NCI-H446 treated with DMSO at 0.1 percent for 48 hours (cell line): ENCODE measurements at places on chromosomes 2 and 18.

DNA sequence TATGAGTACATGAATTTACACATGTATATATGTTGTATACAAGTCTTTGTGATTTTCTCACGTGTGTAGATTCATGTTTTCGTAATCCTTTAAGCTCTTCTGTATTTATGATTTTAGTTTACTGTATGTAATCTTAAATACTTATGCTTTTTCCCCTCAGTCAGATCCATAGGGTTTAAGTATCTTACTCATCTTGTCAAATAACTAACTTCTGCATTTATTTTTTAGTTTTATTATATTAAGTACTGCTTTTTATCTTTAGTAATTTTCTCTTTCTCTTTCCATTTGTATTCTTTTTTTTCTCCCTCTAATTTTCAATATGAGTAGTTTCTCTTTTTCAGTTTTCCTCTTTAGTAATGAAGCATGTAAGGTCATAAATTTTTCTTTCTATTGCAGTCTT is 179.4 kb downstream of the LCLAT1 start:
- no peak for DNase-seq

DNA sequence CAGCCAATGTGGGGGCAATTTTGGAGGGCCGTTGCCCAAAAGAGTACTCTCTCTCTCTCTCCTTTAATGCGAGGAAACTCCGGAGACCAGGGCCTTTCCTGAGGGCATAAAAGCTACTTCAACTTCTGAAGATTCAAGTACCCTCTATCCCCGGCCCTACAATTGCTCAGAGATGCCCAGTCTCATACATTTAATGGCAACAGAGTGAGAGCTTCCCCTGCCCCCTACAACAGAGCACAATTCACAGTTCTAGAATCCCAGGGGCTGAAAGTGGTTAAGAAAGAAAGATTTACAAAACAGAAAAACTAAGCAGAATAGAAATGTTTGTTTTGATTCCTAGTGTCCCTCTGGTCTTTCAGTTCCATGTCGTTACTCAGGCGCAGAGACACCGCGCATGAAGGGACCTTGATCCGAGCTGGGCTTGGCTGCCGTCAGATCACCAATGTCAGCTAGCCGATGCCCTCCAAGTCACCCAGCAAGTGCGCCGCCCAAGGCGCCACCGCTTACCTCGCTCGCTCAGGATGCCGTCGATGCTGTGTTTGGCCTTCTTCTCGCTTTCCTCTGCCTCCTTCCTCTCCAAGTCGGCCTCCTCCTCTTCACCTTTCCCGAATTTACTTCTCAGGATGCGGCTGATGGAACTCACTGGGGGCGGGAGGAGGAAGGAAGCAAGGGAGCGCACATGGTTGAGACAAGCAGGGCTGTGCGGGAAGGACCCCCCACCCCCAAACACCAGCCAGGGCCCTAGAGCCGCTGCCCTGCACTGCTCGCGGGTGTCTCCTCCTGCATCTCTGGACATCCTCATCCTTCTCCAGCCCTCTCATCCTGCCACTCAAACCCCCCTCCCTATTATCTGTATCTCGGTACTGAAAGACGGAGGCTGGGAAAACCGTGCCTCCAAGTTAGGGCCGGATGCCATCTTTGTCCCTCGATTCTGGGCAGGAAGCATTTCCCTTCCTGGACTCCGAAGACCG is 4.9 kb downstream of the PAX3 start:
- DNase-seq: no peak

DNA sequence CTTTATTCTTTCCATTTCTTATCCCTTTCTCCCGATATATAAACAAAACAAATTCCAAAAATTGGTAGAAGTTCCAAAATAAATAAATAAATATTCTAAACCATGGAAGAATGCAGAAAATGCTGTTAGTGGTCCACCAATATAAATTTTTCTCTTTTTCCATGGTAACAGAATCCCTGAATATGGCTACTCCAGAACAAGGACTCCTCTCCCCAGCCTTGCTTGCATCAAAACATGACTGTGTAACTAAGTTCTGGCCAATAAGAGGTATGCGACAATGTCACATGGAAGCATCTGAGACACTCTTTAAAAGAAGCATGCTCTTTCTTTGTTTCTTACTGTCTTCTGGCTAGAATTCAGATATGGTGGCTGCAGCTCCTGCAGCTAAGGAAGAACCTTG is 325.1 kb upstream of the TANK start:
- no peak for DNase-seq

DNA sequence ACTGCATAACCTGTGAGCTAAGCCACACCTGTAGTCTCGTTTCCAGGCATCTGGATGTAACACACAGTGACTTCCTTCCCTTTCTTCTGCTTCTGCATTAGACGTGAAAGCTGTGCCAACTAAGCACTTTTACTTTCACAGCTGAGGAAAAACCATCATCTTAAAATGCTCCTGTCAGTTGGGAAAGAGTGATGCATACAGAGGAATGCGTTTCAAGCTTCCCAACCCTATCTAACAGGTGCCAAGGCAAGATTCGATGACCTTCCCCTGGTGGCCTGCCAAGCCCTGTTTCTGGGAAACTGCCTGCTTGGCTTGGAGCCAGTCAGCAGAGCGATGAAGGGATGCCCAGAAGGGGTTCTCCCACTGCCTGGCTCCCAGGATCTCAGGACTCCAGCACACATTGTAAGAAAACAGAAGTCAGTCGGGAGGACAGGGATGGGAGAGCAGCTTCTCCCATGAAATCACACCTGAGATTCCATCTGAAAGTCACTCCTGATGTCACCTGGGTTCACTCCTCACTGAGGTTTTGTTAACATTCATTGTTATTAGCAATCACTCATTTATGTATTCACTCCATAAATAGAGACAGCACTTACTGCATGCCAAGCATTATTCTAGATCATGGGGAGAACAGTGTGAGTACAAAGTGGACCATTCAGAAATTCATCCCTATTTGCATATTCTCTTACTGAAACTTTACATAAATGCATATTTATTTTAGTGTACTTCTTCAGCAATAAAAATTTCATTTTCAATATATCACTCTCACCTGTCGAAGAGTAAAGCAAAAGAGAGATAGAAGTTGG is 64.1 kb downstream of the DTNA start:
- DNase-seq: peak; percentile 43

- DNase-seq: no peak
Observed at GRCh38 chr2:230722207-230722885, 9.7 kb downstream of the CAB39 start.

GRCh38 chr2:49043405-49043982 is 110.8 kb downstream of the FSHR start:
- DNase-seq: no peak

GRCh38 chr18:55185391-55185790 is 226.1 kb upstream of the CCDC68 start:
- no peak for DNase-seq

- DNase-seq: peak; percentile 74
Observed at GRCh38 chr2:85935746-85936208, 47.0 kb upstream of the ST3GAL5 start.

DNA sequence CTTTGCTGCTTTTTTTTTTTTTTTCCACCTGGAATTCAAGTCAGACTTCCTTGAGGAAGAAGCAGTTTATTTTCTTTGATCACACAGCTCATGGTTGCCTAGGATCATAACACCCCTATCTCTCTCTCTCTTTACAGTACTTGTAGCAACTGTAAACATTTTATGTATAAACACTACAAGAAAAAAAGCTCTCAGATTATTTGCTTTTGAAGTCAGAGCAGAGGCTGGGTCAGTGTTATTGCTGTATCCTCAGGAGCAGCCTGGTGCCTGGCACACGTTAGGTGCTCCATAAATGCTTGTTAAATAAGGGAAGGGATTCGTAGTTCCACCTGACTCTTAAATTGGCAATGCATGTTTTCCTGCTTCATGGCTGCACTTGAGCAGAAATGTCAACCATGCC is 221.2 kb downstream of the TGIF1 start:
- DNase-seq: no peak

DNA sequence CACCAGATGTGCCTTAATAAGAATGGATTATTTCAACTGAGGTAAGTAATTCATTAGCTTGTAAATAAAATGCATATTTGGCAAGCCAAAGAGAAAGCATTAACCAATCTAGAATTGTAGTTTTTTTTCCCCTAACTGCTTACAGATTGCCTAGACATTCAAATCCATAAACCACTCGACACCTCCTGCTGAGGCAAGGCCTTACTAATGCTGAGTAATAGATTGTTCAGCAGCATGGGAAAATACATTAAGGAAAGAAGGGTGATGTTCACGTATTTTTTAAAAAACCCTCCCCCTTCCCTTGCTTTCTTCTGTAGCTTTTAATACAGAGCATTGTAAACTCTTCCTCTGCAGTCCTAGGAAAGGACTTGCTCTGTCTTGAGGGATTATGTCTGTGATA is 17.0 kb upstream of the LINC00305 start:
- peak; percentile 10 for DNase-seq

DNA sequence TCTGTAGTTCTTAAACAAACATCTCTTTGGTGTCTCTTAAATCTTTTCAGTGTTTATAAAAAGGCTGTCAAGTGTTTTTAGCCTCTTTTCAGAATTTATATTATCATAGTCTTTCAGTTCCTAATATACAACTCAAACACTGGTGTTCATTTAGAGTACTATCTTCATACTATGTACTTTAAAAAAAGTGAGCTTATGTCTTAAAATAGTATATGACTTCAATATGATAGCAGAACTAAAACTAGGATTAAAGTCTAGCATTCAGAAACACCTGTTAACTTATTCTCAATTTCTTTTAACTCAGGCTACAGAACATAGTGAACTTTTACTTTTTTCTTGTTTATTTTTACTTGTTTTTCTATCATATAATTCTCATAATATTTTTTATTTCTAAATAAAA is 14.7 kb upstream of the IKZF2 start:
- DNase-seq: no peak

DNA sequence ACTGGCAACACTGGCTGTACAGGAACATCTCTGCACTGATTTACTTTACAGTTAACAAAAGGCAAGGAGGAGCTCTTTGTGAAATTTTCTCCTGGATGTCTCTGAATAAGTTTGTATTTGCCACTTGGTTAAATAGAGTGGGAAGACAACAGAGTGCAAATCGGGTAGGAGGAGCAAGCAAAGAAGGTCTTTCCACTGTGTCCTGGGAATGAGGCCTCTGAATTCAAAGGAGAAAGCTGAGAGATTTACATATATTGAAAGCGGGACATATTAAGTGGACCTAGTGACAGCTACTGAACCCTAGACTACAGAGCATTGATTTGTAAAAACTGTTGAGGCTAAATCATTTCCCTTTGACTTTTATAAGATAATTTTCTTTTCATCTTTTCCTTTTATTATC is 117.4 kb upstream of the CHRNA1 start:
- no peak for DNase-seq

DNA sequence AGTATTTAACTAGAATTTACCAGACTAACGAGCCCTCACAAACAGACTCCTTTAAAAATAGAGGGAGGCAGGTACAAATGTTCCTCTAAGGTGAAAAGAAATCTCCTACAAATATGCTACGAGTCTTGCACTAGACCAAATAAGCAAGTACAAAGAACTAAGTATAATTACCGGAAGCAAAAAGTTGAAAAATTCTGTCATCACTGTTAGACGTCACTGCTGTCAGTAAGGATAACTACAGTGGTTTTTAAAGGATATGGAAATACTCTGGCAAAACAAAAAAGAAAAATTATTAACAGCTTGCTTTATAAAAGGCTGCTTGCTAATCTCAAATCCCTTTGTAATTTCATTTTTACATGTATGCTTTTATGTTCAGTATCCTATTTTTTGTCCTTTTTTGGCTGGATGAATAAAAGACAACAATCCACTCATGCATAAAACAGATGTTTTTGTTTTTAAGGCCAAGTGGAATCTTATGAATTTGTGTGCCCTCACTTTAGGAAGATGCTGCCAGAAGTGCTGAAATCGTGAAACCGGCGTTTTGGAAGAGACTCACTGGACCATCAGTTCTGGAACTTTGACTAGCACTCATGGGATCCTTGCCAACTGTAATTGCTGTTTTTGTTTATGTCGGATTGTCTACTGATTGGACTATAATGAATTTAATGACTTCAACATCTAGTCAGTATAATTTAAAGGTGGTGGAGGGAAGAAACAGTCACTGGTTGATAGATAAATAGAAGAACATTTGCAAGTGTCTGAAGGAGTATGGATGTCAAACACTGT is 6.7 kb downstream of the ZNF521 start:
- peak; percentile 35 for DNase-seq

DNA sequence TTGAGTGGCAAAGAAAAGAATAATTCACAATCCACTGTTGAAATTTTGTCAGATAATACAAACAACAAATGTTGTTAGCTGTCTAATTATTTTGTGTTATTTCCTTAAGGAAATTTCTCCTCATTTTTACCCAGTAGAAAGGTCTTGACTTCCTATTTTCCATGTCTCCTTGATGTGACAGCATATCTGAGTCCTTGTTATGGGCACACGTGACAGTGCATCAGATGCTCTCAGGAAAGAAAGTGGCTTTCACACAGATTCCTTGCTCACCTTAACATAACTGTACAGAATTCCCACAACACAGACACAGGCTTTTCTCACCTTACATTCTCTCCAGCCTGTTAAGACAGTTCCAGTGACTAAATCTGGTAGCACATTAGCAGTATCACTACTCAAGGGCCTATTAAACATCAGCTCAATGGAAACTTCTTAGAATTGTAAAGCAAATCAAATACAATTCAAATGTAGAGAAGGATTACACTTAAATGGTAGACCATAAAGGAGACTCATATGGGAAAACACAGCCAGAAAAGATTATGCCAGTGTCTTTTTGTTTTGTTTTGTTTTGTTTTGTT is 30.2 kb upstream of the GPR55 start:
- no peak for DNase-seq

DNA sequence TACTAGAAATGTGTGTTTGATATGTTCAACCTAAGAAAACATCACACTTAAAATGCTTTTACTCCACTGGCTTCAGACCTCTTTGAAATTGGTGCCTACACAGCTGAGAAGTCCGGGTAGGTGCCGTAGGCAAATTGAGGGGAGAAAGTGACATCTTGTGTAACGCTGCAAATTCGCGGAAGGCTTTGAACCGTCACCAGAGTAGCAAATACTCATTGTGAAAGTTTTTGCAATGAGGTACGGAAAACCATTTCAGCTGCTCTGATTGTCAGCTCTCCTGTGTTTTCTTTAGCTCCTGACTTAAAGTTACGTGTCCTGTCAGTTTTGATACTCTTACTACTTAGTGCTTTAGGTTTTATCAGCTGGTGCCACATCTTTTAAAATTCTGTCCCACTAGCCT is 224.5 kb downstream of the FAM210A start:
- DNase-seq: no peak

GRCh38 chr2:212939777-212940531 is 211.5 kb downstream of the IKZF2 start:
- DNase-seq: peak; percentile 5

- no peak for DNase-seq
Observed at GRCh38 chr2:48849770-48850169, 94.2 kb upstream of the LHCGR start.

GRCh38 chr2:12479065-12479601 is 237.6 kb upstream of the TRIB2 start:
- DNase-seq: no peak

- no peak for DNase-seq
Observed at GRCh38 chr18:30455741-30456140, 586.8 kb downstream of the DSC3 start.
